ENCODE measurements at places on chromosomes 4 and X.

- DNase-seq, result no peak
These were observed 70.0 kb downstream of the EVC2 start for GRCh38 chr4:5638316-5638715.

DNA sequence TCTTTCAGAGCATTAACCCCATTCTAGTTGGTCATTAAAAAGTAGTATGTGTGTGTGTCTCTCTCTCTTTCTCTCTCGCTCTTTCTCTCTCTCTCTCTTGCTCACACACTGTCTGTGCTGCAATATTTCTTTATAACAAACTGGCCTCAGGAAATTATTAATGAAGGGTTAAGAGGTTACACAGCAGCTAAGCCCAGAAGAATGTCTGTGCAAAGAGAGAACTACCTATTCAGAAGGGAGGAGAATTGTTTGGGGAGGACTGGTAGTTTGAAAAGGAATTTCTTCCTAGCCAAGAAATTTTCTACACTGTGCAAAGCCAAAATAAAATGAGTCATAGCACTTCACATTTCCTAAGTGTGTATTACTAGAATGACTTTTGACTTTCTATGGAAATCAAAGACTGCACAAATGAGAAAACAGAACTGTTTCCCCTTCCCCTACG is 22.2 kb downstream of the PDGFC start:
- DNase-seq, result no peak

- no peak for DNase-seq
These were observed 64.7 kb downstream of the TMEM156 start for GRCh38 chr4:38967260-38968095.

GRCh38 chr4:162841753-162842152 is 324.9 kb downstream of the NAF1 start:
- no peak for DNase-seq

DNA sequence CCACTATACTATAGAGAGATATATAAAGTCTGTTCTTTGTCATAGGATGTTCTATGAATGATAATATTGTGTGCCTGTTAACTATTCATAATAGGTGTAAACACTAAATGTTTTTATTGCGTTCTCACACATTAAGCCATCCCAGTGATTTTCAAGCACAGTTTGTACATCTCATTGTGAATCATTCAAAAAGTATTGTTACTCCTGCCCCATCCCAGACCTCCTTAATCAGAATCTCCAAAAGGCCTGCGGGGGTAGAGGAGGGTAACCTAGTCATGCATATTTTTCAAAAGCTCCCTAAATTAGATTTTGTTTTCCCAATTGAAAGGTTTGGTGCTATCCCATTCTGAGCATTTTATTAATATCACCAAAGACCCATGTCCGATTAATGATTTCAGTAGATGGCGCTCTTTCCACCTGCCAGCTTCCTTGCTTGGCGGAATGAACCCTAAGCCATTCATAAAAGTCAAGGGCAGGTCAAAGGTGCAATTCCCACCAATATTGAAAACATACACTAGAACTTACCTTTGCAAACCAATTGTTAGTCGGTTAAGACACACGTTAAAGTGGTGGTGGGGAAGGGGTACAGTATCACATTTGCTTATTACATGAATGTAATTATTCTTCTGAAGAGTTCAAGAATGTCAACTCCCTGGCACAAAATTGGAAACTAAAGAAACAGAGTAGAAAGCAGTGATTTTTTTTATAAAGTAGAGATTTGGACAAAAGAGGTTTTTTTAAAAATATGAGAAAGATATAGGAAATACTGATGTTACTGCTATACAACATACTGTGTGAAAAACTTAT is 5.8 kb upstream of the TET2 start:
- peak; percentile 14 for DNase-seq

DNA sequence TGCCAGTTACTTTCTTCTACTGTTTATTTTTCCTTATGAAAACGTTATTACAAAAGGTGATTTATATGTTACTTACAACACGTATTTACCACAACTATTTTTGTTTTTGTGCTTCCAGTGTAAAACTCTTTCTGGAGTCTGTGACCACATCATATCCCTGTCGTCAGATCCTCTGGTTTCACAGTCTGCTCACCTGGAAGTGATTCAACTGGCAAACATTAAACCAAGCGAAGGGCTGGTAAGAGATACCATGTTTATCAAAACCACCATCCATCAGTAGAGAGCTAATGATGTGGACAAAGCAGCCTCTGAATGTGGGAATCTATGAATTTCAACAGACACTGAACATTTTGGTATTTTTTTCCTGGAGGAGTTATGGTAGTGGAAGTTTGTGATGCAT is 116.1 kb downstream of the CNKSR2 start:
- no peak for DNase-seq

DNA sequence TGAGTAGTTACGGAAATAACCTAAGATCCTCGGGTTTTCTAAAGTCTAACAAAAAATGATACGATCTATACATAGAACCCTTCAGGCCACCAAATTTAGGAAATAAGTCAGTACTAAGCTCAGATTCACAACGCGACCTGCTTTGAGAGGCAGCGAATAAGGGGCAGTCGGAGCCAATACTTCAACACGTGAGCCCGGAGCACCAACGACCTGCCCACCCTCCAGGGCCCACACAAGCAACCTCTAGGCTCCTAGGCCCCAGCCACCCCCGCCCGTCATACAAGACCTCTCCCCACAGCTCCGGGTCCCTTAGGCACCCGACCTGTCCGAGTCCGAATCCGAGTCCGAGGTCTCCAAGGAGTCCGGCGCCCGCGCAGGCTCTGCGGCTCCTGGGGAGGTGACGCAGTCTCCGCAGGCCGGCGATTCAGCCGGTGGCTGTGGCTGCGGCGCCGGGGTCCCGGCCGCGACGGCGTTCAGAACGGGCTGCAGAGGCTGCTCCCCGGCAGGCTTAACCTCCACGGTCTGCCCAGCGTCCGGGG is 580 bp downstream of the NAF1 start:
- peak; percentile 59 for DNase-seq

GRCh38 chr4:83011689-83012199 is 1.1 kb upstream of the LIN54 start:
- no peak for DNase-seq

- no peak for DNase-seq
These were observed 870 bp downstream of the PDZD4 start for GRCh38 chrX:153829549-153829798.

GRCh38 chr4:126182786-126183185 is 868.0 kb downstream of the FAT4 start:
- DNase-seq, result no peak

- DNase-seq, result peak; percentile 18
These were observed 4.0 kb upstream of the ZNF518B start for GRCh38 chr4:10461091-10461849.

DNA sequence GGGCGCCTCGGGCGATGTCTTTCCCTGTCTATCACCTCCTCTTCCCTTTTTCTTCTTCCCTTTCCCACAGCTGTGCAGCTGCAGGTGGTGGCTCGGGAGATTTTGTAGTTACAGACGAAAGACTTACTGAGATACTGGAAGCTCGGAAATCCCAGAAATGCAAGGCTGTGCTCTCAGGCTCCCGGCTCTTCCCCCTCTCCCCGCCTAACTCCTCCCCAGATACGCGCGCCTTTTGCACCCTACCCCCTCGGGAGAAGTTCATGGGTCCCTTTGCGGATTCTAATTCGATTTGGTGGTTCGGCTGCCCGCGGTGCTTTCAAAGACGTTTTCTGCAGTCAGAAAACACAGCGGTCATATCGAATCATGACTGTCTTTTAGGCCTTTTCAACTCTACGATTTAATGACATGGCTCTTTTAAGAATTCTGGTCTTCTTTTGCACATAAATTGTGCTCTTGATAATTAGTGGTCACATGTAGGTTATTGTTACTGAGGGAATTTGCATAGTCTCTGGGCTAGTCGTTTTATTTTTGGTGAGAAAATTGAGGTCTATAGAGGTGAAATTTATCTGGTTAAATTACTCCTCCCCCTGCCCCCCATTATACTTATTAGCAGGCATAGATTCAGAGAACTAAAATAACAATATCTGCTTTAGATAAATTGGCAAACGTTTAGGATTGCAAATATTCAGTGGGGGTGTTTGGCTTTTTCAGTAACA is 1.6 kb downstream of the SEPTIN11 start:
- no peak for DNase-seq

DNA sequence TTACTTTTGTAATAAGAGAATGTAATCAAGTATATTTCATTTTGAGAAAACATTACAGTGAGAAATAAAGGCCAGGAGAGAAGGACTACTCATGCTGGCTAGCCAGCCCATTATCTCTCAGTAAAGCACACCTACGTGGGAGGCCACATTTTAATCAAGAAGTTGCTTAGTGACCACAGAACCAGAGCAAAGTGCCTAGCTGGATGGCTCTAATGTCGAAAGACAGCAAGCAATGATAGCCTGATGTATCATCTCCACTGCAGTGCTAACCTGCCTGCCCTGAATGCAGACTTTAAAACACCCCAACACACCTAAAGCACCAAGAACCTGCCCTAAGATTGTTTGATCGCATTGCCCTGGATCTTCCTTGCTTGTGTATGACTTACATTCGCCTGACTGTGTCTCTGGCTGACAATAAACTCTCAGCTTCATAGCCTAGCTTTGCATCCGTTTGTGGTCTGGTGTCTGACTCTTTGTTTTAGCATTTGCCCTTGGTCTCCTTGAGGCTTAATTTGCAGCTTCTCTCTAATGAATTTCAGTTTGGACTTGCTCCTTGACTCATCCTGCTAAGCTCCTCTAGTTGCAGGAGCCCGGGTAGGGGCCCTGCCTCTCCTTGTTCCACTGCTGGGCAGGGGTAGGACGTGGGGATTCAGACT is 31.4 kb upstream of the SOWAHD start:
- DNase-seq, result no peak

- DNase-seq, result no peak
These were observed 1752.7 kb downstream of the PCDH7 start for GRCh38 chr4:32472918-32473317.

DNA sequence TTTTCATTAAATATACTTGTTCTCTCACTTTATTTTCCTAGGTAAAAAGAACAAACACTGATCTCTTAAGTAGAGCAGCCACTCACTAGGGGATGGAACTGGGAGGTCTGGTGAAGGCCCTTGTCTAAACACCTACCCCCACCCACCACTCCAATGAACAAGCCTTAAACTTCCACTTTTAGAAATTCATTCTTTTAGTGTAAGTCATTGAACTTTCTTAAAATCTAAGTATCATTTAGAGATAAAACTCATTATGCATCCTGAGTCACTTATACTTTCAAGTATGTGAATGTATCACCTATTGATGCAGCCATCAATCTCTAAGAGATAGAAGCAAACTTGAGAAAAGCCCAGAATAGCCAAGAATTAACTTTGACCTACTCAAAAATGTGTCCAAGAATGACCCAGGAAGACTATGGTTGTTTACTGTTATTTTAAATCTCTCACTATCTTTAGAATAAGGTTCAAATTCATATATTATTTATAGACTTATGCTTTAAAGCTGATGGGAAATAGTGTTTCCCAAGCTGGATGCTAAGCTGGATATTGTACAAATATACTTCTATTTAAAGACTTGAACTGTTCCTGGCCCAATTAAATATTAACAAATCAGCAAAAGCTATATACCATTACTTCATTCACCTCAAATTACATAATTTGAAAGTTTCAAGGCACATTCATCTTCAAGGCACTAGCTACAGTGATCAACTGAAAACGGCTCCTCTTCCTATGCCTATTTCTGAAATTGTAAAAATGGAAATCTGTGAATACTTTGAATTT is 49.5 kb downstream of the CAMK2D start:
- DNase-seq, result no peak

DNA sequence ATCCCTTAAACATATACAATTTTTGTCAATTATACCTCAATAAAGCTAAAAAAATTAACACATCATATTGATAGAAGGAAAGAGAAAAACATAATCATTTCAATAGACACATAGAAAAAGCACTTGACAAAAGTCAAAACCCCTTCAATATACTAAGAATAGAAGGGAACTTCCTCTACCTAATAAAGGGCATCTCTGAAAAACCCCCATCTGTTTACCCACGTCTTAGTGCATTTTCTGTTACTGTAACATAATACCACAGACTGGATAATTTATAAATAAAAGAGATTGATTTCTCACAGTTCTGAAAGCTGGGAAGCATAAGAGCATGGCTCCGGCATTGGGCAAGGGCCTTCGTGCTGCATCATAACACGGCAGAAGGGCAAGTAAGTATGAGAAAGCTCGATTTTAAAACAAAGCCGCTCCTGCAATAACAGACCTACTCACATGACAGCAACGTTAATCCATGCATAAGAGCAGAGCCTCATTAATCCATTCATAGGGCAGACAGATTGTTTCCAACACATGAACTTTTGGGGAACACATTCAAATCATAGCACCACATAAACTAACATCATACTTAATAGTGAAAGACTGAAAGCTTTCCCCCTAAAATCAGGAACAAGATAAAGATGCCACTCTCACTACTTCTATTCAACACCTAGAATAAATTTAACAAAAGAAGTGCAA is 15.7 kb downstream of the STEEP1 start:
- DNase-seq, result no peak

- no peak for DNase-seq
These were observed 38.2 kb downstream of the CHST7 start for GRCh38 chrX:46611658-46612362.

- no peak for DNase-seq
These were observed 562.3 kb upstream of the DIPK2B start for GRCh38 chrX:45762699-45763647.

DNA sequence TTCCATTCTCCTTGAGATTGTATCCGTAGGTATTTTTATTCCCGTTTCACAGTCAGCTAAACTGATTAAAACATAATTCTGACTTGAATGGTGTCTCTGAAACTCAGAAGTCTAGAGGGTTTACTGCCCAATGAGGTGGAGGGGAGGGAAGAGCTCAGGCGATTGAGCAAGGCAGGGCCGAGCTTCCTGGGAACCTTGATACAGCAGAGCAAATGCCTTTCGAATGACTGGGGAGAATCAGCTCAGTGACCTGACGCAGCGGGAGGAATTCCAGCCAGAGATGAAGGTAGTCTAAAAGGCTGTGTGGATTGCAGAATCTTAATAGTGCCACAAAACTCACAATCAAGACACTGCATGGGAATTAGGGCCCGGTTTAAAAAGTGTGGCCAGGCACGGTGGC is 233.6 kb downstream of the EVC2 start:
- no peak for DNase-seq

- no peak for DNase-seq
These were observed 66.8 kb downstream of the USP46 start for GRCh38 chr4:52592287-52592686.

DNA sequence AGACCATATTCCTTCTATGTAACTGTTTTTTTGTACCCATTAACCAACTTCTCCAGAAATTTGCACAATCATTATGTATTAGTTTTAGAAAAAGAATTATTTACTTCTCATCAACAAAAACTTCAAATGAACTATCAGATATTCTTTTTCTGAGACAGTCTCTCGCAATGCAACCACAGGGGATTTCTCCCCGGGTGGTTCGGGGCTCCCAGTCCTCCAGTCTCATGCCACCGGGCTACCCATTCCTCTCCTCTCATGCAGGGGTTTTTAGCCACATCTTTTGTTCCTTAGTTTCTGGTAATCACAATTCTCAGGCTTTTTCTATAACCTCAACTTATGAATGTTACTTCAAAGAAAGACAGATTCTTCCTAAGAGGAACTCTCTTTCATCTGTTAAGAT is 46.6 kb upstream of the CLNK start:
- no peak for DNase-seq

- no peak for DNase-seq
These were observed 17.6 kb upstream of the PRRG1 start for GRCh38 chrX:37331546-37331945.

Measured in substantia nigra (tissue), 51 donors.